Activated CD8-positive, alpha-beta memory T cell treated with anti-CD3 and anti-CD28 coated beads for 24 hours (primary cell): ENCODE measurements at places on chromosomes 2 and 18.

DNA sequence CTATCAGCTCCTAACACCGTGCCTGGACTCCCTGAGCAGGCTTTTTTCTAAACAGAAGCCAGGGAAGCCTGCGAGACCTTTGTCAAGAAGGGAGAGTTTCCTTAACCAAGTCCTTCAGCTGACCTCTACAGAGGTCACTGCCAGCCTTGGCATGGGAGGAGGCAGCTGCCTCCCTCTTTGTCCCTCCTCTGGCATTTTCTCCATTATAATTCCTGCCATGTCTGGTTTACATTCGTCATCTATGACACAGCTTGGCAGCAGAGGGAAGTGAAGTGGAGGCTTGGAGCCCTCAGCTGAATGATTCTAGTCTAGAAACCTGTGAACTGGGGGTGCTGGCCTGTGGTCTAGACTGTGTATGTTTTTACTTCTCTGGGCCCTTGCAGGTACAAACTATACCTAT, 22.5 kb downstream of the LIPG start:
- no peak for DNase-seq

DNA sequence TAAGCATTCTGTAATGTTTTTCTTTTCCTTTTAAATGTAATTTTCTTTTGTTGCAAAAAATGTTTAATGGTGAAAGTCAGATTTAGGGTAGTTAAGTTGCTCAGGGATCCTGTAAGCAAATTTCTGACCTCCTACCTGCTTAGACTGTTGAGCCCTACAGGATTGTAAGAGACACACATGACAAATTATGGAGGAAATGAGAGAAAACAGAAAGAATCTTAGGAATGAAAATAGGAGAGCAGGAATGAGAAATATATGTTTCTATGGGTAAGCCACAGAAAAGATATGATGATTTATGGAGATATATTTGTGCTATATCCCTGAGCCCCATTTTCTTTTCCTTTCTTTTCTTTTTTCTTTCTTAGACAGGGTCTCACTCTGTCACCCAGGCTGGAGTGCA, 28.3 kb downstream of the CYBRD1 start:
- DNase-seq: no peak

- DNase-seq: no peak
These were observed 2.4 kb downstream of the MOGS start for GRCh38 chr2:74462786-74463105.

GRCh38 chr18:29171892-29172755, 995.2 kb upstream of the CDH2 start:
- no peak for DNase-seq

DNA sequence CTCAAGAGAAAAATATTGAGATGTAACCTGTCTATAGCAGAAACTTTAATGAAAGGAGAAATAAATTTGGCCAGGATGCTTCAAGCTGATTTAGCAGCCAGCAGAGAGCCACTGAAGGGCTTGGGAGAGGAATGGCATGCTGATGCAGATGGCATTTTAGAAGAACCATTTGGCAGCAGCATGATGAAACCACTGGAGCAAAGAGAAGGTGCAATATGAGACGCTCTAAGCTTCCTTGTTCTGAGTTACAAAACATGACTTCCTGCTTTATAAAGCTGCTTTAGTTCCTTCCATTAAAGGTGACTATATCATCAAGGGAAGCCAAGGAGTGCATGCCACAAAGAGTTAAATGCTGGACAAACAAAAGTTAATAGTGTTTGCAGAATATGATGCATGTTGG, 189.7 kb downstream of the PID1 start:
- no peak for DNase-seq

DNA sequence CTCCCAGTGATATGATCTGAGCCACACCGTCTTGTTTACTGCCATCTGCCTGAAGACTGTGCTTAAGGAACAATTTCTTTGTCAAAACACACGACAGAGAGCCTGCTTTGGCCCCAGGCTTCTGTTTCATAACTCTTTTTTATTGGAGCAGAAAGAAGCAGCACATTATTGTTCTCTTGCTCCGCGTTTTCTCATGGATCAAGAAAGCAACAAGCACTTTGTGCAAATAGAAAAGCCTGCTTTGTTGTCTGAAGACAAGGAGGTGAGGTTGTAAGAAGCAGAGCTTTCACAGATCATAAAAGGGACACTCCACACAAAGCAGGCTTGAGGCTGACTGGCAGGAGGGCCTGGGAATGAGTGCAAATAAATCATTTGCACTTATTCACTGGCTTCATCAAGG, 118.3 kb upstream of the FAM136A start:
- DNase-seq: no peak
